ENCODE measurements at places on chromosomes 11 and 22. TPM values are rescaled to one million over a fixed set of nuclear protein-coding genes. Genes with fewer than 3 reads are reported as not detected.

DNA sequence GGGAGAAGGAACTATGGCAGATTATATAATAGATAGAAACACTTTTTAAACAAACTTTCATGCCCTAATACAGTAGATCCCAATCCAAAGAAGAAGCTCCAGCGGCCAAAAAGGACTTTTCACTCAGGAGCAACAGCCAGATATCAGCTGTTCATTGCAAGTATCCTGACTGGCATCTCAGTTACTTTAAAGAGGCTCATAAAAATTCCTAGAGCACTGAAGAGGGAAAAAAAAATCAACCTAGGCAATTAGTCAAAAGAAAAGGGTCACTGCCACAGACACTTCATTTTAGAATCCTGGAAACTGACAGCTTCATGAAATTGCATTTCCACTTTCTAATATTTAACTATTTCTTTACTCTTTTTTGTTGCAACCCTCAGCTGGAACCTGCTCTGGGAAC is 170.6 kb upstream of the SOX6 start:
- DNase-seq = no peak

ANO5 gene
- total RNA-seq = 1.6 TPM

- no peak for DNase-seq
Measured at GRCh38 chr11:60370811-60371298, 7.5 kb upstream of the MS4A7 start.

DNA sequence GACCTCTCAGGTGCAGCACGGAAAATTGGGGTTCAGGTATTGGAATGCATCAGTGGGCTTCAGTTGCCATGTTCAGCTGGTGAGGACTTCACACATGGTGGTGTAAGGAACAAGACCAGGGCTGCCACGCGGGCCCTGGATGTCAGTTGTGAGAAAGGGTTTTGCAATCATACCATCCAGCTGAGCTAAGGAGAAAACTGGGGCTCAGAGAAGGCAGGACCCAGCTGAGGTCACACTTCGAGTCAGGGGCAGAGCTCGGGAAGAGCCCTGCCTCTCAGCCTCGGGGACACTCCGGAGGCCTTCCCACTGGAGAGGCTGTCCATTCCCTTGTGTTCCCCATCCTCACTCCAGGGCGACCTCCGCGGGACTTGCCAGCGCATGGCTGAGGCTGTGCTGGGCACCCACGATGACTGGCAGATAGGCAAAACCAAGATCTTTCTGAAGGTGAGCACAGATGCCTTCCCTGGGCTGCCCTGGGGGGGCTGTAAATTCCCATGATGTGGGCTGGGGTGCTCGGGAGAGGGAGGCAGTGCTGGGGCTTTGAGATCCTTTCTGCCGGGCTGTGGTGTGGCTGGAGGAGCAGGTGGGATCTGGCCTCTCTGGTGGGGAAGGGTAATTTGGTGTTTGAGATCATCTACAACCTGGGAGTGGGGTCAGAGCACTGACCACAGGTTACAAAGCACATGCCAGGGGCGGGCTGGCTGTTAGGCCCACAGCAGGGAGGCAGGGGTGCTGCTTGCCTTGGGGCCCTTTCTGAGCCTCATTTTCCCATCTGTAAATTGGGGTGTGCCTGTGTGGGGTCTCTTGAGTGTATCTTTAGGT is 47.2 kb downstream of the MYO7A start:
- no peak for DNase-seq

DNA sequence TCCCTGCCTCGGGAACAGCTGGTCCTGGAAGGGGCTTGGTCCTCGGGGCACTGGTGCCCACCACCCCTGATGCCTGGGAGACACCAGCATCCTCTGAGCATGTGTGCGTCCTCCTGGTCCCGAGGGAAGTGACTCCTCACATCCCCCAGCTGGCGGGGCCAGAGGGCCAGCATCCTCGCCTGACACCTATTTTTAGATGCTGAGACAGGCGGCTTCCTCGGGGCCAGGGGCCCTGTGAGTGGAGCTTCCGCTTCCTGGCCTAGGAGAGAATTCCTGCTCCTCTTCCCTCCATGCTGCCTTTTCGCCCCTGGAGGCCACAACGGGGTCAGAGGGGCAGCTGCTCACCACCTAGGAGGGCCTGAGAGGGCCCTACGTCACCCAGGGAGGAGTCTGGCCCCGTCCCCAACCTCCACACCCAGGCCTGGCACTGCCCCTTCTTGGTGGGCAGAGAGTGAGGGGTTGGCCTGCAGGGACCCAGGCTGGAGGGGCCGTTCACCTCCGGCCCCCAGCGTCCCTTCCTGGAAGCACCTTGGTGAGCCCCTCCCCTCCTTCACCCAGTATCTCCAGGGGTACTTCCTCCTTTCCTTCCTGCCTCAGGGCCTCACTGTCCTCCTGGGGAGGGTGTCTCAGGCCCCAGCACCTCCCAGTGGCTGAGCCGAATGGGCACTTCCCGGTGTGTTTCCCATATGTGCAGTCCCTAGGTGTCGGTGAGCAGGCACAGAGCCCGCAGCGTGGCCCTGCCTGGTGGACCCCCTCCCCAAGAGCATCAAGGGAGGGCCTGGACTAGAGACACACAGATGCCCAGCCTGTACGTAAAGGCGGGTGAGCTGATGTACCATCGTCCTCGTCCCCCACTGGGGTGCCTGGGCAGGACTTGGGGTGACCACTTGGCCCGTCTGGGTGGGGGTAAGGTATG is 6.1 kb downstream of the CD81 start:
- DNase-seq = peak; percentile 29

DNA sequence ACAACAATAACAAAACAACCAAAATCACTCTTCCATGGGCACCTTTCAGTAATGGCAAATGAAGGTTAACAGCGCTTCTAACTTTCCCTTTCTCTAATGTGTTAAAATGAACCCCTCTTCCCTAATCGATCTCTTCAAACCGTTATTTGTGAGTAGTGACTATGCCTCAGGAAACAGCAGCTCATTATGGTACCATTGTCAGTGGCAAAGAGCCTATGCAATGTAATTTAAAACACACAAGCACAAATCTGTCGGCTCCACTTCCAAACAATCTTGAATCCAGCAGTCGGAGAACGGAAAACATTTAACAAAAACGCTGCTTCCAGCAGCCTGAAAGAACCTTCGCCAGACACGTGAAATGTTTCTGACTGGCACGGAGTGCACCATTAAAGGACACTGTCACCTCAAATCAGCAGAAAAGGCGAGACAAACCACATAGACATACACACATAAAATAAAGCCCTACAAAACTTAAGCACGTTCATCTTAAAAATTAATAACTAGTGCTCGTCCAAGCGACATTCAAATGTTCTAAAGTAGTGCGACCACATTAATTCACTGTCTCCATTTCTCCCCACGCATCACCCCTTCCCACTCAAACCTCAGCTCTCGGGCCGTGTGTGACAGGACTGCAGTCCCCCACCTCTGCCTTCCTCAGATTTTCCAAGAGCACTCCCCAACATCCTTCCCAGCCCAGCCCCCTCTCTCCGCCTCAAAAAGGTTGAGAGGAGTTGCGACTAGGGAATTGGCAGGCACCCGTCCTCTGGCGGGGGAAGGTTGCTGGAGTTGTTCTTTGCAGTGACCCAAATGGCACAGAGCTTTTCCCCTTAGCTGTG is 748 bp downstream of the RAB30 start:
- DNase-seq = peak; percentile 64

GRCh38 chr11:2142762-2143202 is 3.6 kb upstream of the IGF2 start:
- no peak for DNase-seq

WNT11 gene
- 21.6 TPM for total RNA-seq

CD3E gene
- total RNA-seq = not detected
